Activated T-cell treated with anti-CD3 and anti-CD28 coated beads, Interleukin-2, amount 50 U/mL, for 1 hour (primary cell): ENCODE measurements at places on chromosomes 13 and 19.

DNA sequence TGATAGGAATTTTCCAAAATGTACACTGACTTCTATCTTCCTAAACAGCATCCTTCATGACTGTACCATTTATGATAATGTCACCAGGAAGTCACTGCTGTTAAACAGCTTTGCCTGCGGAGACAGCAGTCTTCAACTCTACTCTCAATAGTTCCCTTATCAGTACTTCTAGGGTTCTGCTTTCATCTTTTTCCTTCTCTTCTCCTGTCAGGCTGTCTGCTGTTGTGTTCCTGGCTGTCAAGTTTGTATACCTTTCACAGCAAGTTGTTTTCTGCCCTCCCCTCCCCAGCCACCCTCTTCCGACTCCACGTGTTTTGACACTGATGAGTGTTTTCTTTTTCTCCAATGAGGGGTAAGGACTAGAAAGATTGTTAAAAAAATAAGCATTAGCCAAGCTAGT lies 2.2 kb downstream of the UPF3A start:
- no peak for DNase-seq

- DNase-seq, result no peak
These were observed 186.2 kb downstream of the POSTN start for GRCh38 chr13:37412241-37412921.

- no peak for DNase-seq
These were observed 1.5 kb upstream of the CDX2 start for GRCh38 chr13:27970382-27971235.

- DNase-seq, result no peak
These were observed 154.0 kb upstream of the GPR12 start for GRCh38 chr13:26914624-26915023.

DNA sequence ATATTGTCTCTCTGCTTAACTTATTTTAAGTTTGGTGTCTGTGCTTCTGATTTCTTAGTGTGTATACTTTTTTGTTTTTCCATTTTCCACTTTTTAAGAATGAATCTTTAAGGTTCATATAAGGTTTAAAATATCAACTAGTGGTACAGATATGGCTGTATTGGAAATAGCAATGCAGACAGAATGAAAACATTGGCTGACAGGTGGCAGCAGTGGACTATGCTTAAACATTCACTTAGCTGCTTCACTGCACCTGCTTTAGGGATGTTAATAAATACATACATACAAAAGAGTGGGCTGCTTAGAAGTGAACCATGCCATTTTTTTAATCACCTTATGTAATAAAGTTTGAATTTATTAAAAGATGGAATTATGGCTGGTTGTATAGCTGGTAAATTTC lies 27.3 kb downstream of the TM9SF2 start:
- DNase-seq, result no peak

GRCh38 chr13:23621316-23621645 lies 51.1 kb downstream of the TNFRSF19 start:
- no peak for DNase-seq
